RCC 7860 (cell line): ENCODE measurements at places on chromosomes 2 and 18.

- DNase-seq: no peak
Measured at GRCh38 chr18:40186677-40187076, 1768.4 kb upstream of the PIK3C3 start.

DNA sequence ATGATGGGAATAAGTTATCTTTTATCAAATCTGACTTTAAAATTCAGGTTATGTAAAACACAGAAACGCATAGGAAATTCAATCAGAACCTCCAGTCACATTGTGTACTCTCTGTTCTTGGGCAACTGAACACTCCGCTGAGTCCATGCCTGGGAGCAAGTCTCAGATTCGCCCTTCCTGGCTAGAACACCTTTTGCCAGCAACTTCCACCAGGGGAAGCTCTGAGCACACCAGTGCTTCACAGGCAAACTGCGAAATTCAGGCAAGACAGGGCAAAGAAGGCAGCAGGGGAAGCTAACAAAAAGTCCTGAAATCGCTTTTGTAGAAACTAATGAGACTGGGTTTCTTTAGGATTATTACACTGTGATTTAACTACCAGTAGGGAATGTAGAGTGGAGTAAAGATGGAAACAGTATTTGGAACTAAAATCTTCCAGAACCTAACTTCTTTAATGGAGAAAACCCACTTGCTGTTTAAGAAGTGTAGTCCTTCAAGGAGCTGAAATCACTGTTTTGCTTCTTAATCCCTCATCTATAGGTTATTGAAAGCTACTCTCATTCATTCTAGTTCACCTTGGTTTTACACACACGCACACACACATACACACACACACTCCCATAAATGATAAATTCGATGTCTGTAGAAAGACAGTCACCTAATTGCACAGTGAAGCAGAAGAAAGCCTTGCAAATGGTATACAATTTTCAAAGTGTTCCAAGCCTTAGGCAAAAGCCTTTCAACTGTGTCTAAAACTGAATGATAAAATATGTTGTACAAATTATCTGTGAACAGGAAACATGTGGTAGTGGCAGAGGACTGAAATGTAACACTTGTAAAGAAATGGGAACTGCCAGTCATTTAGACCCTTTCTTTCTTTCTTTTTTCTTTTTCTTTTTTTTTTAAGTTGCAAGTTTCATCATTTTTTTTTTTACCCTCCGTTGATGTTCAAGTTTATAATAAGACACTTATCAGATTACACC lies 214.5 kb downstream of the TMEM182 start:
- peak; percentile 9 for DNase-seq

DNA sequence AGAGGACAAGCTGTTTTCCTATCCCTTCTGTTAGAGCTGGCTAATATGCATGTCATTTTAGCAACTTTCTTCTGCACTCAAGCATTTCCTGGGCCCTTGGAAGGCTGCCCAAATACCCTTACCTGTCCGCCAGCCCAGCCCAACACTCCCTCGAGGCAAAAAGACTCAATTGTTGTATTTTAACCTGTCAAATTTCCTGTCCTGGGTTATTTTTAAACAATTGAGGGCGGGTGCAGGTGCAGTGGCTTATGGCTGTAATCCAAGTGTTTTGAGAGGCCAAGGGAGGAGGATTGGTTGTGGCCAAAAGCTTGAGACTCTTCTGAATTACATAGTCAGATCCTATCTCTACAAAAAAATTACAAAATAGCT lies 125.0 kb upstream of the ARHGAP28 start:
- no peak for DNase-seq

- DNase-seq: no peak
Measured at GRCh38 chr2:199439066-199439465, 18.7 kb downstream of the SATB2 start.

DNA sequence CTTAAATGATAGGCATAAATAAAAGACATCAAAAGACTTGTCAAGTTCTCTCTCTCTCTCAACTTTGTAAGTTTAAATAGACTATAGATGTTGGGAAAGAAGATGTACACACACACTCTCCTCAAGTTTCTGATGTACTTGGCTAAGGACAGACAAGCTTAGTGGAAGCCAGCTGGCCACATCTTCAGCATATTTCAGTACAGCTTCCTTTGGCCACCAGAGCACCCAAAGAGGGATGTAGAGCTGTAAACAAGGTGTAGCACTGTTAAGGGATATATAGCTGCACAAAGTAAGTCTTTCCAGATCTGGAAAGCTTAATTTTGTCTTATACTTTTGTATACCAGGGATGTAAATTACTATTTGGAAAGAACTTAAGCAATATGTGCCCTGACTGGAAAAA lies 64.3 kb upstream of the MSTN start:
- no peak for DNase-seq

GRCh38 chr18:3526421-3527354 lies 76.7 kb downstream of the TGIF1 start:
- no peak for DNase-seq

DNA sequence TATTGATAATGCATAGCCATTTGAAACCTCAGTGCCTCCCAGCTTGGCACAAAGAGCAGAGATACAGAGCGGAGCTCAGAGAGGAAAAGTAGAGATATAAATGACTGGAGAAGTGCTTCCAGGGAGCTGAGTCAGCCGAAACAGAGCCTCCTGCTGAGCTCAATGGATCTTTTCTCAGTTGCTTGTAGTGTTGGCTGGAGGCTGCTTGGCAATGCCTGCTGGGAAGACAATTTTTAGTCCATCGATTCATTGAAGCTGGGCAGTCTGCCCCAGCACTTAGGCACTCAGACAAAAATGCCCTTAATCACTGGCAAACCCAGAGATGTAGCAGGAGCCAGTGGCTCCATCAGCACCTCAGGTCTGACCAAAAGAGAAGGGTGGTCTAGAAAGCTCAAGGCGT lies 81.3 kb upstream of the SETBP1 start:
- no peak for DNase-seq

GRCh38 chr2:236965841-236966096 lies 119.9 kb upstream of the COPS8 start:
- no peak for DNase-seq

DNA sequence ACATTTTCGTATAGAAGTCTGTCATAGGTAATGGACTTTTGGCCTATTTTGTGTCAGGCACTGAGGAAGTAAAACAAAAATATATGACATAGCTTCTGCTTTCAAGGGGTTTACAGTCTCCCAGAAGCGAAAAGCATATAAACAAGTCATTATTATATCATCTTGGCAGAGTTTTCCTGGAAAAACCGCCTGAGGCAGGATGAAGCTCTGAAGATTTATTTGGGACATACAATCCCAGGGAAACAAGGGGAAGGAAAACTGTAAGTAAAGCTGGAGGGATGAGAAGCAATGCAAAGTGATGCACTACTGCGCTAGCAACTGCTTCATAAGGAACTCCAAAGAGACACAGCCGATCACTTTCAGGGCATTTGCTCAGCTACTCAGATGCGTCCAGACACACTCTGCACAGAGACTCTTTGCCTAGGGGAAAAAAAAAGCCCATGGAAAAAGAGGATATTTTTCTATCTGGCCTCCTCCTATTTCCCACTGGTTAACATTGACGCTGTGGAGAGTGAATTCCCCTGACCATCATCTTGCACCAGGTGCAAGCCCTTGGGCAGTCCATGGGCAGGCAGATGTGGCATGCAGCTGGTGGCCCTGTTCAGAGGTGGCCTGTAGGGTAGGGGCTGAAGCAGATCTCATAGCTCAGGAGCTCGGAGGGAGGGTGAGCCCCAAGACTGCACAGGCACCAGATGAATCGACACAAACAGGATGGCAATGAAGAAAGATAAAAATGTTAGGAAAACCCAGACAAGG lies 158.1 kb downstream of the METTL4 start:
- no peak for DNase-seq

DNA sequence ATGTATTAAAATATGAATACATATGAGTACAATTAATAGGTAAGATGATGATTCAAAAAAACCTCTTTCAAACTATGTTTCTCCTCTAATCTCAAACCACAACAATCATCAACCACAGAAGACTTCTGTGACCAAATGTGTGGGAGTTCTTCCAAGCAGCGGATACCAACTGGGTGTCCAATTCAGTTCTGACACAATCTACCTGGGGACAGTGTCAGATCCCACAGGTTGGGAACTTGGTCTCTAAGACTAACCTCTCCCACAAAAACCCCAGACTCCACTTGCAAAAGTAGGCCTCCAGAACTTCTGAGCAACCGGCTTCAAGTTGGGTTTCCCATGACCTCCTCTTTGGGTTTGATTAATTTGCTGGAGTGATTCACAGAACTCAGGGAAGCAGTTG lies 26.9 kb downstream of the FASTKD1 start:
- DNase-seq: no peak

GRCh38 chr2:212299943-212300342 lies 238.7 kb downstream of the ERBB4 start:
- no peak for DNase-seq

GRCh38 chr2:68560545-68560944 lies 82.8 kb upstream of the PROKR1 start:
- no peak for DNase-seq

DNA sequence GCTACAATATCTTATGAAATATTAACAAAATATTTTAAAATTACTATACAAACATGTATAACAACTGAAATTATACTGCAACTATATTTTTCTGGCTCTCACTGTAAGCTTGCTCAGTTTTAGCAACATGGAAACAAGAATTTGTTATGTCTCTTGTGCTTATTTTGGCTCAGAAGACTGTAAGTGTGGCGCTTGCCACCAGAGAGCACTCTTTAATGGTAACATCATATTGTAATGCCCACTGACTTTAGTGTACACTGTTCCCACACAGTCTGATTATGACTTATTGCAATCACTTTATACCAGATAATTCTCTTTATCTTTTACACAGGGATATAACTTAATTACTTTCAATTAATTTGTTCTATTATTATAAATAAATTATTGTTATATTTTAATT lies 1500.6 kb upstream of the TMEFF2 start:
- no peak for DNase-seq

- DNase-seq: no peak
Measured at GRCh38 chr2:237529452-237530402, 36.6 kb upstream of the PRLH start.

DNA sequence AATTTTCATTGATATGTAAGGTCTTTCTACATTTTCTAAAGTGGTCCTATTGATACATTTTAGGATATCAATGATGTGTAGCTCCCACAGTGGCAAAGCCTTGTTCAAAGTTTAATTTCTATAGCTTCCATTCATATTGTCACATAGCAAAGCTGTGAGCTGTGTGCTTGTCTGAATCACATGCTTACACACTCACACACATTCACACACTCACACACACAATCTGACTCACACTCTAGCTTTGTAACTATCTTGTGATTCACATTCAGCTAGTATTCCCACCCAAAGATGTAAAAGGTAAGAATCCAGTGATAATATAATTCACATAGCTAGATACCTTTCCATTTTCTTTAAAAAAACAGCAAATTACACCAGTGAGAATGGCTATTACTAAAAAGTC lies 58.7 kb downstream of the MAPRE2 start:
- no peak for DNase-seq

- DNase-seq: no peak
Measured at GRCh38 chr2:178677599-178677998, 129.6 kb downstream of the TTN start.

DNA sequence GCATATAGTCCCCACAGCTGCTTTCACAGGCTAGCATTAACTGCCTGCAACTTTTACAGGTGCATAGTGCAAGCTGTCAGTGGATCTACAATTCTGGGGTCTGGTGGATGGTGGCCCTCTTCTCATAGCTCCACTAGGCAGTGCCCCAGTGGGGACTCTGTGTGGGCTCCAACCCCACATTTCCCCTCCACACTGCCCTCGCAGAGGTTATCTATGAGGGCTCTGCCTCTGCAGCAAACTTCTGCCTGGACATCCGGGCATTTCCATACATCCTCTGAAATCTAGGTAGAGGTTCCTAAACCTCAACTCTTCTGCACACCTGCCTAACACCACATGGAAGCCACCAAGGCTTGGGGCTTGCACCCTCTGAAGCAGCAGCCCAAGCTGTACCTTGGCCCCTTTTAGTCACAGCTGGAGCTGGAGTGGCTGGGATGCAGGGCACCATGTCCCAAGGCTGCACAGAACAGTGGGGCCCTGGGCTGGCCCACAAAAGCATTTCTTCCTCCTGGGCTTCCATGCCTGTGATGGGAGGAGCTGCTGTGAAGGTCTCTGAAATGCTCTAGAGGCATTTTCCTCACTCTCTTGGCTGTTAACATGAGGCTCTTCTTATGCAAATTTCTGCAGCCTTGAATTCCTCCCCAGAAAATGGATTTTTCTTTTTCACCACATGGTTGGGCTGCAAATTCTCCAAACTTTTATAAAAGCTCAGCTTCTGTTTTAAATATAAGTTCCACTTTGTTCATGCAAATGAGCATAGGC lies 59.3 kb downstream of the KDM3A start:
- no peak for DNase-seq

DNA sequence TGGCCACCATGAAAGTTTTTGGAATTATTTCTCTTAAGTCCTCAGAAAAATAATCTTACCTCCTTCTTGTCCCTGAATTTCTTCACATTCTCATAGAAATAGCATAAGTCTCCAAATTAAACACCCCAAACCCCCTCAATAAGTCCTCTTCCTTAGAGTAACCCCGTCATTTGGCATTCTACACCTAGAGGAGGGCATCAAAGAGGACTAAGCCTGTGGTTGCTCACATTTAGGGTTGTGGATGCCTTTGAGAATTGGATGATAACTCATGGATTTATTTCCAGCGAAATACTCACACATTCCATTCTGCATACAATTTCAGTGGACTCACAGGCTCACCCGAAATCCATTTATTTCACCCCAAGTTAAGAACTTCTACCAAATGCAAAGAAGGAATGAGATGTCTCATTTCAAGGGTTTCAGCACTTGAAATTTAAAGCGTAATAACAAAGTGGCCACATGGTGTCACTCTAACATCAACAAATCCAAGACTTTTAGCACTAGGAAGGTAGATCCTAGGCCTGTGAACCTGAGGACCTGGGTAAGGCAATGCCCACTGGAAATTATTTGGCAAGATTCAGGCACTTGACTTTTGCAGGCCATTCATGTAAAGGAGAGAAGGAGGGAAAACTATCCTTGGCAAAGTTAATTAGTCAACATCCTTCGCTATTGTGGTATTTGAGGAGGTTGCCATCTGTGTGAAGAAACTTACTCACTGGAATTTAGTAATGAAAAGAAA lies 24.6 kb downstream of the DYTN start:
- peak; percentile 43 for DNase-seq
